Memory B cell (primary cell): ENCODE measurements at places on chromosomes 11 and 22.

DNA sequence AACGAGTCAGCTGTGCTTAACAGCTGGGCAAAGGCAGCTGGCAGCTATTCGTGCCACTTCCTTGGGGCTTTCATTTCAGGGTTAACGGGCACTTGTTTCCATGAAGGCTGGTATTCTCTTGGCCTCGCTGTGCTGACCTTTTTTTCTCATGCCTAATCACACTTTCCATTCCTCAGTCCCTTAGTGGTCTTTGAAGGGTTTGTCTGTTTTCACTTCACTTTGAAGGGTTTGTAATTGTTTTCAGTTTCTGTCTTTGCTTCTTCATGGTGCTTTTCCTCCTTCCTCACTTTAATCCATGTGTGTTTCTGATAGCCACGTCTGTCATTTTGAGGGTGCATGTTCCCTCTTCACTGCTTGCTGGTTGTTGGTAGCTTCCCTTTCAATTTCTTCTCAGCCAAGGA, 24.6 kb downstream of the PPIL2 start:
- no peak for DNase-seq

DNA sequence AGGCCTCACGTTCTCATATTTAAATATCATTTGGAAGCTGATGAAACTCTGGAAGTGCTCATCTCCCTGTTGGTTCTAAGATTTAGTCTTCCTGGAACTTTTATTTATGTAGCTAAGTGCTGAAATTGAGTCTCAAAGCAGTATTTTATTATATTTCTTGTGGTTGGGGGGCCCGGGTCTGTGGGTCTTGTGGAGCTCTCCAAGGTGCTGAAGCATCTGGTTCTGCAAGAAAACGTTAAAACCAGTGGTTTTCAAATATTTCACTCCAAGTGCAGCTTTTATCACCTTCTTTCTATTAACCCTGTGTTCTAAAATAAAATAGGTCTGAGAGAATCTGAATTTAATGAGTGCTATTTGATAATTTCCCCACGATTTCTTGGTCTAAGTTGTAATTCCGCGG, 1404.8 kb downstream of the TBC1D22A start:
- DNase-seq, result no peak

DNA sequence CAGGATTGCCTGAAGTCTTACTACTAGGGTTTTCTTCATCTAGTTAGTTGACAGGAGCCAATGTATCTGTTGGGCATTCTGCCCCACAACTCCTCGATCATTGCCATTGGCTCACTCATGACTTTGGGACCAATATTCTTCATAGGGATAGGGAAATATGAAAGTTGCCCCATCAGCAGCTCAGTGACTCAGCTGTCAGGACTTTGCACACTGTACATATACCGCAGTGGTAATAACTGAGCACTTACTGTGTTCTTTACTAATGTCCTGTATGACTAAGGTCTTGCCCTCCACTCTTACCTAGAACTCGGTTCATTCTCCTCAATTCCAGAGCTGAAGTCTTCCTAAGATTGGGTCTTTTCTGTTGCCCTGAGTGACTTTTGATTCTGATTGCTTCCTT, 46.8 kb upstream of the PGR start:
- DNase-seq, result no peak

DNA sequence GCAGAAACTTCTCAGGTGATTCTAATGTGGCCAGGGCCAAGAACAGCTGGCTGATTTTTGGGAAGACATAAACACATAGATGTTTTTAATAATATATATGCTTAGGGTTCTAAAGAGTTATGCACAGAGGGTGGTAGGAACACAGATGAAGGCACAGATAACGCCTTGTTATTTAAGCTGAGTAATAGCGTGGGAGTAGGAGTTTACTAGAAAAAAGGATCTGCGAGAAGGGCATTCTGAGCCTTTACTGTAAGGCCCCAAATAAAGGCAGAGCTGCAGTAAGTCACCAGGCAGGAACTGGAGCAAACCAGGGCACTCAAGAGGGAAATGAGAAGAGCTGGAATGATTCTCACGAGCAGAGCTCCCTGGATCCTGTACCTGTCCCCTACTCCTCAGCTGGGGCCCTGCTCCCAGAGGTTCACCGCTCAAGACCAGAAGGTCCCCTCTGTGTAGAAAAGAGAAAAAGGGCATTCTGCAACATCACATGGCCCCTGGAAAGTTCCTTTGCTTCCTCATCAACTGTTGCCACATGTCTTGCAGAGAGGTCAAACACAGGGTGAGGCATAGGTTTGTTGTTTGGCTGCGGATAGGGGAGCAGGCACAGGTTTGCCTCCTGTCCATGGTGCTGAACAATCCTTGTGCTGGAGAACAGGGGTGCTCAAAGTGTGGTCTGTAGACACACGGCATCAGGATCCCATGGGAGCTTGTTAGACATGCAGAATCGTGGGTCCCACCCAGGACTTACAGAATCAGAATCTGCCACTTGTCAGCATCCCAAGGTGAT, 125.7 kb downstream of the TENM4 start:
- DNase-seq, result no peak

GRCh38 chr11:111548525-111548924, 8.0 kb downstream of the LAYN start:
- DNase-seq, result no peak

DNA sequence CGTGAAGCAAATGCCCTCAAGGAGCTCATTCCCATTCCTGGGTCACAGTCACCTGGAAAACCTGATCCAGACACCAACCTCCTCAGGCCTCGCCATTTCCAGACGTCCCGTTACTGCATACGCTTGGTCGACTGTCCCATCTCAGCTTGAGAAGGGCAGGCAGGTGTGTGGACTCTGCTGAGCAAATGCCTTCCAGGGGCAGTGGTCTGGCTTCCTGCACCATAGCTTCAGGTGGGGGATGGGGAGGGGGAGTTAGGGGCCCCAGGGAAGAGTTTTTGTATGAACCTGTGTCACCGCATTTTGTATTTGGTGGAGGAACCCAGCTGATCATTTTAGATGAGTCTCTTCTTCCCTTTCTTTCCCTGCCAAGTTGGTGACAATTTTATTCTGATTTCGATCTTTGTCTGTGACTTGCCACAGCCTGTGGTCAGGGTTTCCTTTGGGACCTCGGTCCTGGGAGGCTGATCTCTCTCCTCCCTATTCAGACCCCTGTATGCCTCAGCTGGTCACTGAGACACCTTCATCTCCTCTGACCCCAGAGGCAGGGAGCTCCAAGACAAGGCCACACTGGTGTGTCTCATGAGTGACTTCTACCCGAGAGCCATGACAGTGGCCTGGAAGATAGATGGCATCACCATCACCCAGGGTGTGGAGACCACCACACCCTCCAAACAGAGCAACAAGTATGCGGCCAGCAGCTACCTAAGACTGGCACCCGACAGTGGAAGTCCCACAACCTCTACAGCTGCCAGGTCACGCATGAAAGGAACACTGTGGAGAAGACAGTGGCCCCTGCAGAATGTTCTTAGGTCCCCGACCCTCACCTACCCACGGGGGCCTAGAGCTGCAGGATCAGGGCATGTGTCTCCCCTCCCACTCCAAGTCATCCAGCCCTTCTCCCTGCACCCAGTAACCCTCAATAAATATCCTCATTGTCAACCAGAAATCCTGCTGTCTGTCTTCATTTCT, 22.9 kb downstream of the IGLL5 start:
- DNase-seq, result no peak
